ENCODE measurements at places on chromosomes 7 and 10.

GRCh38 chr10:116274064-116274904, 1.3 kb upstream of the GFRA1 start:
- peak; percentile 9 for DNase-seq

GRCh38 chr7:44408596-44408995, 81.9 kb downstream of the NUDCD3 start:
- no peak for DNase-seq

- no peak for DNase-seq
Observed at GRCh38 chr10:121715969-121716368, 117.7 kb upstream of the FGFR2 start.

DNA sequence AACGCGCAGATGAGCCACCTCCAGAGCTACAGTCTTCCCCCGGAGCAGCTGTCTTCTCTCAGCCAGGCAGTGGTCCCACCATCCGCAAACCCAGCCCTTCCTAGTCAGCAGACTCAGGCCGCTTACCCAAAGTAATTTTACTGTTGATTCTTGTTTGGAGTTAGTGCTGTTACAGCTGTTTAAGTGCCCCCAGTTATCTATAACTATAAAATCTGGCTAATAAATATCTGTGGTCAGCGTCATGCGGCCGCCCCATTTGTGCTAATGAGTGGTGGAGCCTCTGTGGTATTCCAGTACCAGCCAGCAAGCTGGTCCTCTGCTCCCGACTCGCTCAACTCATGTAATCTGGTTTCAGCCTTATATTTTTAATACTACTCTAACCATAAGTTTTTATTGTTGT, 43.2 kb upstream of the TMEM236 start:
- no peak for DNase-seq

DNA sequence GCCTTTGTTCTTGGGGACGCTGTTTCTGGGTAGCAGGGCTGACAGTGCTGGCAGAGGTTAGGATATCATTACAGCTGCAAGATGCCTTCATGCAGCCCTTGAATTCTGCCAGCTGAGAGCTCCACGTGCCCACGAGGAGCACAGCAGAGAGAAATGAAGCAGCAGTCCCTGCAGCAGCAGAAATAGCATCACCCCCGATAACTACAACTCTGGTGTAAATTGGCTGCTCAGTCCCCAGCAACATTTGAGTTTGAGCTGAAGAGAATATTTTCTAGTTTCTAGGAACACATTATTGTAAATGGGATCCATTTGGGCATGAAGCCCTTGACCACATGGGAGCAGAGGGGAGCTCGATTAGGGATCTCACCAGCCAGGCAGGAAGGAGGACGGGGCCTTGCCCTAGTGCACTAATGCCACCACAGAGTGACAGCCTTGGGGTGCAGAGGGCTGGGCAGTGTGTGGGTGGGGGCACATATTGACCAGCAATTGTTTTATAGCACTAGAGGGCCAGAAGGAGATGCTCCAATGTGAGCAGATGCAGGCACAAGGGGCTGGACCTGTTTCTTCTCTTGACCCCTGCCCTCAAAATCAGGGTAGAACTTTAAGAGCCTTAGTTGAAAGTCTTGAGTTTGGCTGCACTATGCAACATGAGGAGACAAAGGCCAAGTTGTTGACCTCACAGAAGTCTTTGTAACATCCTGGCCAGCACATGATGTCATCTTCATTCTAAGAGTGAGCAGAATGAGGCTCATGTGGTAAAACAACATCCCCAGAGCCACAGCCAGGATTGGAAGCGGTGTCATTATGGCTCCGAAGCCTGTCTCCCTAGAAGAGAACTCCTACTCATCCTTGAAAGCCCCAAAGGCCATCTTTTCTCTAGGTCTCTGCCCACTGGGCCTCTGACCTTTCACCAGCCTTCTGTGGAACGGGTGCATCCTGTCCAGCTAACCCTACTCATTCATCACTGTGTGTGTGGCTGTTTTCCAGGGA, 52.6 kb downstream of the ADCY1 start:
- DNase-seq, result no peak

GRCh38 chr7:47268851-47269836, 312.8 kb downstream of the TNS3 start:
- DNase-seq, result no peak

GRCh38 chr10:114009281-114009996, 34.2 kb upstream of the ADRB1 start:
- DNase-seq, result no peak

GRCh38 chr7:16359216-16359615, 62.1 kb downstream of the CRPPA start:
- no peak for DNase-seq

DNA sequence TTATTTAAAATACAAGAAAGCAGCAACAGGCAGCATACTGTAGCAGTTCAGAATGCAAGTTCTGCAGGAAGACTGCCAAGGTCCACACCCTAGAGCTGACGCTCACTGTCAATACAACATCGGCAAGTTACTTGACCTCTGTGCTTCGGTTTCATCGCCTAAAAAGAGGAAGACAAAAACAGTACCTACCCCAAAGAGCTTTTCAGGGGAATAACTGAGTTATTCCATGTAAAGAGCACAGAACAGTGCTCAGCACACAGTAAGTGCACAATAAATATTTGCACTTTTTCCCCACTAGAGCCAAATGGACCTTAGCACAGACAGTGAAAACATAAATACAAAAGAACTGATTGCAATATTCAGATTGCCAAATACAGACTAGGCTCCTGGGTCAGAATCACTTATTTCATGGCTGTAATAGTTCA, 88.6 kb downstream of the USP6NL start:
- no peak for DNase-seq

- no peak for DNase-seq
Observed at GRCh38 chr7:146414937-146415336, 298.3 kb downstream of the CNTNAP2 start.

DNA sequence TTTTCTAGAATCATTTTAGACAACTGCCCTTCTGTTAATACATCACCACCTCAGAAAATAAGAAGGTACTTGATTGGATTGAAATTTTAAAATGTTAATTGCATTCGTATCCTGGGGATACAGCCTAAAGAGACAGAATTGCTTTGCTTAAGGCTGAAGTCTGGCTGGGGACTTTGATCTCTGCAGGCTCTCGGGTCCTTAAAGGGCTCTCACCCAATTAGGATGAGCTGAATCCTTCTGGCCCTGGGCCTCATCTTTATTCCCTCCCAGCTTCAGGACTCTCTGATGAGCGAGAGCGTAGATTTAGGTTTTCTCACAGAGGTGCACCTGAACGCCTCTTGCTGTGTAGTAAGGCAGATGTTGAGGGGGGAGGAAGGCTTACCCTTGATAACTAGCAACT, 475.3 kb upstream of the C7orf33 start:
- DNase-seq, result no peak

GRCh38 chr10:75028748-75029147, 82.7 kb upstream of the SAMD8 start:
- no peak for DNase-seq

DNA sequence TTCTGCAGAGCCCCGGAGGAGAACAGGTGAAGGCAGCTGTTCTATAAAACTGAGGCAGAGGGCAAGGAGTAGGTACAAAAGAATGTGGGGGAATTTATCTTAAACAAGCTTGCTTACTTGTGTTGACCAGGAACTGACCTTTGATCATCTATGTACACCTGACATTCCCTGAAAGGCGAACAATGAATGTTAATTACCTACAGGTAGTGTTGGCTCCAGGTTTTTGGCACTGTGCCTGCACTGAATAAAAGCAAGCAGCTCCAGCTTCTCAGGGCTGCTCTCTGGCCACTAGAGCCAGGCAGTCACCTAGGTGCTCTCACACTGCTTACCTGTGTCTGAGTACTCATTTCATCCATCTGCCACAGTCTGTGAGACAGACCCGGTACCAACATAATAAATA, 87.0 kb downstream of the RAPGEF5 start:
- no peak for DNase-seq

DNA sequence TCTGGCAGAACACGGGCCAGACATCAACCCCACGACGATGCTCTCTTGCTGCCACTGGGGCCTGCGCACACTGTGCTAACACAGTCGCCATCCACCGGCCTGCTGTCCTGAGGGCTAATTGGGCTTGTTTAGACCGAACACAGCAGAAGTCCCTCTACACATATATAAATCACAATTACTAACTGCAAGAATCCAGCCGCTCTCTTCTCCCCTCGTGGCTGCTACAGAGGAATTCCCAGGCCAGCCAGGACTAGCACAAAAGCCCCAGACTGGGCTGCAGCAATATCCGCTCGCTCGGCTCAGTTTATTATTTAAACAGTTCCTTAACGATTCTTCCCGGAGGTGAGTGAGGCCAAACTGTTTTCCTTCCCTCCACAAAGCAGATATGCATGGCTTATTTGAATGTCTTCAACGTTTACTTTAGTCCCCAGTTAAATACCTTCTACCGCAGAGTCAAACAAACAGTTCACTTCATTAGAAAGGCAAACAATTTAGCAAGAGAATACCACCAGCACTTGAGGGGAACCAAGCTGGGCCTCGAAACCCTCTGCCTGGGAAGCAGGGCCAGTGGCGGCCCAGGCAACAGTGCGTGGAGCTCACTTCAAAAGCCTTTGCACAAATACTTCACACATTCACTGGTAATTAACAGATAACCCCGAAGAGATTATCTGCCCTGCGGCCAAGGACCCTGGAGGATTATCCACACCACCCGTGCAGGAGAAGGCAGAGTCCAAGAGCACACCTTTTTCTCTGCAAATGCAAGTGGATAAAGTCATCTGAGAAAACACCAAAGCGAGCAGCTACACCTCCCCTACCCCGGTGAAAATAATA, 145.3 kb downstream of the GLI3 start:
- DNase-seq, result no peak

GRCh38 chr7:98051118-98051744, 55.4 kb upstream of the LMTK2 start:
- DNase-seq, result no peak

- no peak for DNase-seq
Observed at GRCh38 chr7:4450483-4450882, 231.6 kb upstream of the FOXK1 start.

DNA sequence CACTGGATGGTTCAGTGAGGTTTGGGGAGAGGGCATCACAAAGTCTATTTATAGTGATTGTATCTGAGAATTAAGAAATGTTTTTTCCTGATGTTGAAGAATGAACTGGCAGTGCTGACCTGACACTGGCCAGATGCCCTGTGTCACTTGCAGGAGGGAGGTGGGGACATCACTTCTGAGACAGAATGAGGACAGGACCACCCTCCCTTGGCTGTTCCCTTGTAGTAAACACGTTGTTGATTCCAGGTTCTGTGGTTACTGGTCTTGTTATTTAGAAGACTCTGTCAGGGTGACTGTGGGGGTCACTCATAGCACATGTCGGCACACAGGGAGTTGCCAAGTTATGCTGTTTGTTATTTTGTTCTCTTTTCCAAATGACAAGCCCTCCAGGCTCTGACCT, 126.4 kb downstream of the ADCY1 start:
- DNase-seq, result no peak

GRCh38 chr7:8143151-8143874, 118.7 kb downstream of the ICA1 start:
- DNase-seq, result no peak

GRCh38 chr7:130875901-130876300, 141.9 kb upstream of the KLF14 start:
- DNase-seq, result no peak

GRCh38 chr10:58003945-58004344, 263.7 kb downstream of the IPMK start:
- no peak for DNase-seq

DNA sequence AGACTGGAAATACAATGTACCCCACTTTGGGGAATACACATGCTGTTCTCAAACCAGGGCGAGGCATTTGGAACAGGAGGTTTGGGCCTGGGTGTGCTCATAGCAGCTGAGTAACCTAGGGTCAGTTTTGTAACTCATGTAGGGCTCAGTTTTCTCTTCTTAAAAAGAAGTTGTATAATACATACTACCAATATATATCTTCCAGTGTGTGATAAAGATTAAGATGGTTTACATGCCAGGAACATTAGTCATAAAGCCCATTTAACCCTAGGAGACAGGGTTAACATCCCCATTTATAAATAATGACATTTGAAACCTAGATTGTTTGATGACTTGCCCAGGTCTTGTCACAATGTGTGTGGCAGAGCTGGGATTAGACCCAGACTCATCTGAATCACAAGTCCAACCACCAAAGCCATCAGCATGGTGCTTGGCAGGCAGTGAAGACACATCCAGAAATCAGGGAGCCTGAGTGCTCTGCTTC, 6.0 kb downstream of the AKR1B10 start:
- no peak for DNase-seq

- DNase-seq, result no peak
Observed at GRCh38 chr10:83765731-83766130, 373.6 kb upstream of the GHITM start.

- DNase-seq, result no peak
Observed at GRCh38 chr7:102101111-102101551, 185.5 kb upstream of the SH2B2 start.

DNA sequence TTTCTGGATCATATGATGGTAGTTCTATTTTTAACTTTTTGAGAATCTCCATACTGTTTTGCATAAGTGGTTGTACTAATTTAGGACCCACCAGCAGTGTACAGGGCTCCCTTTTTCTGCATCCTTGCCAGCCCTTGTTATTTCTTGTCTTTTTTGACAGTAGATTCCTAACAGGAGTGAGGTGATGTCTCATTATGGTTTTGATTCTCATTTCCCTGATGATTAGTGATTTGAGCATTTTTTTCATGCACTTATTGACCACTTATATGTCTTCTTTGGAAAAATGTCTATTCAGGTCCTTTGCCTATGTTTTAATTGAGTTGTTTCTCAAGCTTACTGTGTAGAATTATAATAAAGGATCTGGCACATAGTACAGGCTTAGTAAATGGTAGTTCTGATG, 238.8 kb upstream of the BMPER start:
- no peak for DNase-seq

DNA sequence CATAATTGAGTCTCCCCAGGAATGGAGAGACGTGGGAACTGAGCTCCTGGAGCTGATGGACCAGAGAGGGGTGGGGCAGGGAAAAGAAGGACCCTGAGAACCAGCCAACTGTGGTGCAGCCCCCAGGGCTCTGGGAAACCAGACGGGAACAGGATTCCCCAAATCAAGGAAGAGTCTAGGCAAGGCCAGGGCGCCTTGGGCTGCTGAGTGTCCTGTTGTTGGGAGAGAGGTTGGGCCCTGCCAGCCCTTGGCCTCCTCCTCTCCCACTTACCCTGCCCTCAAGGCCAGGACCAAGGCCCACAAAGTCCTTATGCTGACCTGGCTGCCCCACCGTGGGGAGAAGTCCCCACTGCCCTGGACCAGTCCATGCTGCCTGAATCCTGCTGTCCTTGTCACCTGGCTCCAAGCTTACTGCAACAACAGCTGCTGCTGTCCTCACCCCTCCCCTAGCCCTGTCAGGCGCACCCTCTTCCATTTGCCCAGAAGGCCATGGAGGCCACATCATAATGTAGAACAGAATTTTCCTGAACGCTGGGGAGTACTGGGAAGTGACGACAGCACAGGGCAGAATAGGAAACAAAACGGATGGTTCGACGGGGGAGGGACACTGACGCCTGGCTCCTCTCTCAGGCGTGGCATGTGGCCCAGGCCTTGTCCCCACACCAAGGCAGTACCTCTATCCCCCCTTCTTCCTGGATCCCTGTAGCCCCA, 132.9 kb upstream of the ZMIZ1 start:
- no peak for DNase-seq

GRCh38 chr10:80183436-80183835, 21.9 kb downstream of the ANXA11 start:
- no peak for DNase-seq
